Kasumi-1 (cell line): ENCODE measurements at places on chromosomes 7 and 10.

DNA sequence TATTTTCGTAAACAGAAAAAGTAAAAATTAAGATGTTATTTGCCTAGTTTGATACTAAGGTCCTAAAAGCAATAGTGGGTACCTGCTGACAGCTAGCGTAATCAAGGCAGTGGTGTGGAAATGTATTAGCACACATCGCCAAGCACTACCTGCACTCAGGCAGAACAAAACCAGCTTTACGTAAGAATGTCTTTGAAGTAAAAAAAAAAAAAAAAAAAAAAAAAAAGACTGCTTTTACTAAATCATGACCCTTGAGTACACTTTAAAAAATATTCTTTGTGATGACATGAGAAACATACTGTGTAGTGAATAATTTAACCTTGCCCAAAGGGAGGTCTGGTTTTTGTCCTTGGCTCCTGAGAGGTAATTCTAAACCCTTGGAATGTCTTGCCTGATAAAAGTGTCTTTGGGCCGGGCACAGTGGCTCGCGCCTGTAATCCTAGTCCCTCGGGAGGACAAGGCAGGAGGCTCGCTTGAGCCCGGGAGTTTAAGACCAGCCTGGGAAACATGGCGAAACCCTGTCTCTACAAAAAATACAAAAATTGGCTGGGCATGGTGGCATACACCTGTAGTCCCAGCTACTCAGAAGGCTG, 12.7 kb downstream of the XRCC2 start:
- no peak for DNase-seq

GRCh38 chr10:89644691-89644966, 413 bp downstream of the PANK1 start:
- no peak for DNase-seq

DNA sequence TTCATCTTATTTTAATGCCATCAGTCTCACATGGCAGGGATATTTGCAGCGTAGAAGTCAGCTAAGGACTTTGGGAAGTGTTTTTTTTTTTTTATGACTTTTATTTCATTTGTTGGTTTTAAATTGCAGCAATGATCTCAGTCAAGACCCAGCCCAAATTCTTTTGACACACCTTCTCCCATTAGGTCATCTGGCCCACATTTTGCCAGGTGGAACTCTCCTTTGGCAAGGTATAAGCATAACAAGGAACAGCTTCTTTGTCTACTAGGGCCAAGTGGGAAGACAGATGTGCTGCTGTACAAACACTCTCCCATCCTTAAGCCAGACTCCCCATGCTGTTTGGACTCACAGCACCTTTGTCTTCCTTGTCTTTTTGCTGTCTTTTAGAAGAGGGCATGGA, 41.8 kb downstream of the PLEKHA8 start:
- no peak for DNase-seq

GRCh38 chr10:24737001-24737400, 13.3 kb upstream of the ARHGAP21 start:
- DNase-seq: no peak

GRCh38 chr10:50621968-50622705, 1.6 kb downstream of the SGMS1 start:
- DNase-seq: peak; percentile 85

DNA sequence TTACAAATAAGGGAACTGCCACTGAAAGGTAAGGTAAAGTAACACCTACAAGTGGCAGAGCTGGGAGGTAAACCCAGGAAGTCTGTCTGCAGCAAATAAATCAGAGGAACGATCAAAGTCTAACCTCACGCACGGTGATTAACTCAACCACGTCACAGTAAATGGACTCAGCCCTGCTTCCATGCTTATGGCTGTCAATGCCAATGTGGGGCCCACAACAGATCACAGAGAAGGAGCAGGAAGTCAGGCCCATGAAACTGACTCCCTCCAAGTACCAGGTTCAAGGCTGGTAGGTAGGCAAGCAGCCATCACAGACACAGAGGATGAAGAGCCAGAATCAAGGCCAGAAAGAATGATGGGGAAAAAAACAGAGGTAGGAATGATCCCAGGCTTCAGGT, 38.0 kb upstream of the ACSL5 start:
- no peak for DNase-seq

DNA sequence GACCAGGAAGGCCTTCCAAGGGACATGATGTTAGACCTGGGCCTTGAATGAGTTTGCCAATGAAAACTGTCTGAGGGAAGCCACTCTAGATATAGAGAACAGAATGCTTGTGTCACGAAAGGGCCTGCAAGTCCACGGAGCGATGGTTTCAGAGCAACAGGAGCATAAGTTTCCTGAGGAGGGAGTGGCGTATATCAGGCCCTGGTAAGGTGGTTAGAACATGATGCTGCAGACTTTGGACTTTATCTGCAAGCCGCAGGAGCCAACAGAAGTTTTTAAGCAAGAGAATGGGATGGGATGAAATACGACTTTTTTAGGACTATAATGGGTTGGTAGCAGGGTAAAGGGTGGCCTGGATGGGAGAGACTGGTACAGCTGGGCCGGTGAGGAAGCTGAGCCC, 136.0 kb downstream of the FGFR2 start:
- no peak for DNase-seq

- DNase-seq: no peak
These were observed 217.3 kb downstream of the SNX10 start for GRCh38 chr7:26508917-26509316.

GRCh38 chr10:75400163-75400770, 1.3 kb downstream of the ZNF503 start:
- DNase-seq: peak; percentile 51

DNA sequence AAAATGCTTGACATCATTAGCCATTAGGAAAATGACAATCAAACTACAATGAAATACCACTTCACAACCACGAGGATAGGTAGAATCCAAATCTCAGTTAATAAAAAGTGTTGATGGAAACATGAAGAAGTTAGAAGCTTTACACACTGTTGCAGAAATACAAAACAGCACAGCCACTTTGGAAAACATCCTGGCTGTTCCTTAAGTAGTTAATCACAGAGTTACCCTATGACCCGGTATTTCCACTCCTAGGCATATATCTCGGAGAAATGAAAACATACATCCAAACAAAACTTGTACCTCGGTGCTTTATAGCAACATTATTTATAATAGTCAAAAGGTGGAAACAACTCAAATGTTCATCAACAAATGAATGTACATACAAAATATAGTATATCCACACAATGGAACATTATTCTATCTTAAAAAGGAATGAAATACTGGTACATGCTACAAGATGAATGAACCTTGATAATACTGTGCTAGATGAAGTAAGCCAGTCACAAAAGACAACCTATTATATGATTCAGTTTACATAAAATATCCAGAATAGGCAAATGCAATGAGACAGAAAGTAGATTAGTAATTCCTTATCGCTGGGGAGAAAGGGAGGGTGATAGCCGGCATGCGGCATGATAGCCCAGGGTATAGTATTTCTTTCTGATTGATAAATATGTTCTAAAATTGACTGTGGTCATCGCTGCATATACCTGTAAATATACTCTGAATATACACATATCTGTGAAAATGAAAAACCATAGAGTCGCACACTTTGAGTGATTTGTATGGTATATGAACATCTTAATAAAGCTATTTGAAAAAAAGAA, 1.9 kb downstream of the VWDE start:
- no peak for DNase-seq

GRCh38 chr7:80232979-80233724, 98.5 kb downstream of the GNAI1 start:
- DNase-seq: no peak

GRCh38 chr7:99380032-99380822, 5.7 kb downstream of the ARPC1B start:
- DNase-seq: peak; percentile 99

GRCh38 chr10:12188656-12189055, 7.0 kb downstream of the NUDT5 start:
- DNase-seq: no peak

- DNase-seq: no peak
These were observed 5.9 kb upstream of the LDB3 start for GRCh38 chr10:86662186-86663045.

GRCh38 chr10:6275022-6275997, 72.6 kb downstream of the PFKFB3 start:
- peak; percentile 95 for DNase-seq

DNA sequence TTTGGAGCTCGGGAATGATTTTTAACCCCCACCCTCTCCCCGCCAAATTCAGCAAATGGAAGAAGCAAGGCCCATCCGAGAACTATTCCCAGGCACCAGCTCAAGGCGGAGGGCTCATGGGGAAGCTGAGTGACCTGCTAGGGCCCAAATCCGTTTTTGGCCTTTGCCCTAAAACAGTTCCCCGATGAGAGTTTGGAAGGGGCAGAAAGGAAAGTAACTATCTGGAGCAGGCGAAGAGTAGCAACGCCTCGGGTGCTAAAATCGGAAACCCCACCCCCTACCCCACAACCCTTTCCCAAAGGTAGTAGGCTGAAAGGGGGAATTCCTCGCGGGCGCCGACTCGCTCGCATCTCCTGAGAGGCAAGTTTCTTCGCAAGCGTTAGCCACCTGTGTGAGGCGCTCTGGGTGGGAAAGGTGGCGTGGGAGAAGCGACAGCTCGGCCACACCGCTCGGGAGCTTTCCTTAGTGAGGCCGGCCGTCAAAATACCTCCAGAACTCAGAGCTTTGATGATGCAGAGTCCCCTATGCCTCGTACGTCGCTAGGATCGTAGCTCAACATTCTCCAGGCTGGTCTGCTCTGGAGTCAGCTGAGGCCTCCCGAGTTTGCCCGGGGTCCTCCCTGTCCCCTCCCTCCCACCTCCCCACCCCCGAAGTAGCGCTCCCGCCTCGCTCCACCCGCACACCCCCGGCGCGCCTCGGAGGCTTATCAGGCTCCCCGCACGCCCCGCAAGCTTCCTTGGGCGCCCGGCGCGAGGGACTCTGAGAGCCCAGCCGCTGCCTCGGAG, 642 bp upstream of the PRKG1 start:
- DNase-seq: no peak

- peak; percentile 58 for DNase-seq
These were observed 11.3 kb upstream of the KAZALD1 start for GRCh38 chr10:101050208-101051069.
